ENCODE measurements at places on chromosomes 5 and 9.
A peak's percentile ranks its signal among the peaks of the same experiment; 100 is the strongest.

GRCh38 chr5:83724935-83725334 lies 4.3 kb upstream of the HAPLN1 start:
- H3K27me3 ChIP-seq: no peaks in the 10 kb centered on the region
- no peaks in the 10 kb centered on the region for H3K4me1 ChIP-seq
- no peaks in the 10 kb centered on the region for H3K36me3 ChIP-seq
- no peak overlapping the region for H3K4me3 ChIP-seq
- H3K27ac ChIP-seq: no peak overlapping the region
- no peak for DNase-seq

- DNase-seq: no peak
- H3K4me3 ChIP-seq: no peak overlapping the region
- no peaks in the 10 kb centered on the region for H3K36me3 ChIP-seq
- no peaks in the 10 kb centered on the region for H3K27me3 ChIP-seq
Measured at GRCh38 chr9:134010310-134011173, 14.7 kb upstream of the BRD3OS start.

DNA sequence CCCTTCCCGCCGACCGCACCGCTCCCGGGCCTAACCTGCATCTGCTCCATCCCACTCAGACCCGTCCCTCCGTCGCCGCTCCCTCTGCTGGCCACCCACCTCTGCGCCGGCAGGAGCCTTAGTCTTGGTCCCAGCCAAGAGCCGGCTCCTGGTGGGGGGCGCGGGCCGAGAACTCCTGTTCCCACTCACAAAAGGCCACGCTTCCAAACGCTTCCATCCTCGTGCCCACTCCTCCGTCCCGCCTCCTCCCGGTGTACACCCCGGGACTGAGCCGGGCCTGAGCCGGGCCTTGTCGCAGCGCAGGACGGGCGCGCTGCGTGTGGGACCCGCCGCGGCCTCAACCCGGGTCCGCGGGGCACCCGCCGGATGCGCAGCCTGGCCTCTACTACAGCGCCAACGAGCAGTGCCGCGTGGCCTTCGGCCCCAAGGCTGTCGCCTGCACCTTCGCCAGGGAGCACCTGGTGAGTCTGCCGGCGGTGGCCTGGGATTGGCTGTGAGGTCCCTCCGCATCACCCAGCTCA lies 7.5 kb downstream of the ADAMTS13 start:
- no peak for DNase-seq
- H3K27me3 ChIP-seq: peaks cover 12% of the 10 kb centered on the region
- no peaks in the 10 kb centered on the region for H3K36me3 ChIP-seq
- no peak overlapping the region for H3K27ac ChIP-seq
- H3K4me1 ChIP-seq: no peaks in the 10 kb centered on the region

DNA sequence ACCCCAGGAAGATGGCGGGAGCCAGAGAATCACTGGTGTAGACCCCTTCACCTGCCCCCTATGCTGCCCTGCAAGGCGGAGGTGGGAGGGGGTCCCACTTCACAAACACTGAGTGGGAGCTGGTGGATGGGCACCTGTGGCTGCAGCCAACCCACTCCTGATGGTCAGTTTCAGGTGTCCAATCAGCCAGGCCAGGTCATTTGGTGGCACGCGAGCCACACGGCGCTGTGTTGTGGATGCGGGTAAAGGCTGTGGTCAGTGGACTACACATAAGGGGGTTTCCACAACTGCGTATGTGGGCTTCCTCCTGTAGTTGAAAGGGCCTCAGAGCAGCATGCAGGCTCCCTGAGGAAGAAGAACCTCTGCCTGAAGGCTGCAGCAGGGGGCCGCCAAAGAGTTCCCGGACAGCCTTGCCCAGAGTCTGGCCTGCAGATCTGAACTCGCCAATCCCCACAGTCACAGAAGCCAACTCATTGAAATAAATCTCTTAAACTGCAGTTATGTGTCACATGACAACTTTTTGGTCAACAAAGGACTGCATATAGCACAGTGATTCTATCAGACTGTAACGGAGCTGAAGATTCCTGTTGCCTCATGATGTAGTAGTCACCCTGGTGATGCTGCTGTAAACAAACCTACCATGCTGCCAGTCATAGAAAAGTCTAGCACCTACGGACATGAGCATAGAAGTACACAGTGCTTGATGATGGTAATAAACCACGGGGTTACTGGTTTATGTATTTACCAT lies 284.7 kb upstream of the IRX2 start:
- H3K27ac ChIP-seq: no peak overlapping the region
- DNase-seq: no peak
- H3K4me3 ChIP-seq: no peak overlapping the region
- H3K4me1 ChIP-seq: no peaks in the 10 kb centered on the region

DNA sequence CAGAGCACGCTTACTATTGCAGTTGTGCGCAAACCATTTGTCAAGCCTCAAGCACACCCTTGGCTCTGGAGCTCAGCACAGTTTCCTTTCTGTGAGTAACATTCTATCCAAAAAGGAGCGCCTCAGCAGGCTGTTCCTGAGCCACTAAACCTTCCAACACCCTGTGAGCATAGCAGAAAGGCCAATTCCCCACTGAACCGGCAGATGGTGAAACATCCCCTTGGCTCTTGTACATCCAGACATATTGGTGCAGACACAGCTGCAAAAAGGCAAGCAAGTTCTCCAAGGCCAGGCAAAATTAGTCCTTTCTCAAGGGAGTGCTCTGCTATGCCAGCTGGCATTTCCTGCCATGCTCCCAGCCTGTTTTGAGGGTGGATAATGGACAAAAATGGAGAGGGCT lies 44.1 kb upstream of the CEMIP2 start:
- H3K27ac ChIP-seq: no peak overlapping the region
- no peaks in the 10 kb centered on the region for H3K36me3 ChIP-seq
- DNase-seq: peak; percentile 17
- no peak overlapping the region for H3K4me3 ChIP-seq
- H3K27me3 ChIP-seq: no peaks in the 10 kb centered on the region
- H3K4me1 ChIP-seq: no peaks in the 10 kb centered on the region

GRCh38 chr5:91272858-91273257 lies 110.3 kb downstream of the ARRDC3 start:
- no peaks in the 10 kb centered on the region for H3K36me3 ChIP-seq
- H3K27me3 ChIP-seq: no peaks in the 10 kb centered on the region
- H3K4me3 ChIP-seq: no peak overlapping the region
- no peak for DNase-seq
- no peaks in the 10 kb centered on the region for H3K4me1 ChIP-seq

DNA sequence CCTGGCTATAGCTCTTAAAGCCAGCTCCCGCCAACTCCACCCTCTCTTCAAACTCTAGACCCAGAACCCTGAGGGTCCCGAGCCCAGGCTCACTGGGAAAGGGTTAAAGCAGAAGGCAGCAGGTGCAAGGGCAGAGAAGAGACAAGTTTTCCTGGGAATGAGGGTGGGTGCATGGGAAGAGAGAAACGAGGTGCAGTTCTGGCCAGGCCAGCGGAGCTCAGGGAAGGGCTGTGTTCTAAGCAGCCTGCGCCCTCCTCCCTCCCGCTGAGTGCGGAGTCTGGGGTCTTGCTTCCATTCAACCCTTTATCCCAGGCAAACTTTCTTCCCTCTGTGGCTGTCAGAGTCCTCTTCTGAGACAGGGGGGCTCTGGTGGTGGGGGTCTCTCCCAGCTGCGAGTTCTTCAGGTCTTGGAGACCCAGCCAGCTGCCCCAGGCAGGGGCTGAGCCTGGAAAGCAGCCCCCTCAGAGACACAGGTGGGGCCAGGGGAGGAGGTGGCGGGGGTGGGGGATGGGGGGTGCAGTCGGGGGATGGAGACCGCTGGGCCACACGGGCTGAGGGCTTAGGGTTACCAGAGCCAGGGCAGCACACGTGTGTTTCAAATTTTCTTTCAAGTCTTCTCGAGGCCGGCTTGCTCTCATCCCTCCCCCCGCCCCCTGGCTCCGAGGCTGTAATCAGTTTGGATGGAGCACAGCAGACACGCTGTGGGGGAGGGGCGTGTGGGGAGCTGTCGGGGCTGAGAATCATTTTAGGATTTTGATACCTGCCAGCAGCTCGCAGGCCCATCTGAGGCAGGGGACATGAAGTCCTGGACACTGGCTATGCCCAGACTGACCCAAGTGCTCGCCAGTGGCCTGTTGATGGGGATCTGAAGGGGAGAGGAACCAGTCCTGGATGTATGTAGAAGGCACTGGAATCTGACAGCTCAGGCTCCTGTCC lies 169.6 kb upstream of the SMIM23 start:
- no peak for DNase-seq
- H3K4me3 ChIP-seq: no peak overlapping the region
- no peaks in the 10 kb centered on the region for H3K27me3 ChIP-seq
- H3K27ac ChIP-seq: no peak overlapping the region
- no peaks in the 10 kb centered on the region for H3K4me1 ChIP-seq

GRCh38 chr5:112973904-112974303 lies 2.7 kb upstream of the DCP2 start:
- no peaks in the 10 kb centered on the region for H3K36me3 ChIP-seq
- H3K27ac ChIP-seq: no peak overlapping the region
- no peaks in the 10 kb centered on the region for H3K27me3 ChIP-seq
- DNase-seq: no peak
- H3K4me3 ChIP-seq: no peak overlapping the region
